ENCODE measurements at places on chromosomes 2 and 18. TPM values are rescaled to one million over a fixed set of nuclear protein-coding genes. Genes with fewer than 3 reads are reported as not detected.

Gene IL37
- 0.21 TPM for polyA plus RNA-seq

Gene TOGARAM2
- 1.0 TPM for polyA plus RNA-seq

Gene CRYBA2
- polyA plus RNA-seq: not detected

Gene ABCG5
- polyA plus RNA-seq: 0.41 TPM

Gene DNER
- polyA plus RNA-seq: 2.4 TPM

Gene GCKR
- 1.4 TPM for polyA plus RNA-seq

Gene GRB14
- polyA plus RNA-seq: 68.9 TPM

Gene DHRS9
- 0.28 TPM for polyA plus RNA-seq

Gene PID1
- polyA plus RNA-seq: 28.7 TPM

Gene AQP12A
- not detected for polyA plus RNA-seq

Gene ABHD1
- polyA plus RNA-seq: 1.8 TPM

Gene ACVR1C
- polyA plus RNA-seq: 0.18 TPM

Gene ANKRD30BL
- 0.56 TPM for polyA plus RNA-seq

Gene NOSTRIN
- 32.6 TPM for polyA plus RNA-seq

Gene CCT7
- 216 TPM for polyA plus RNA-seq

Gene CD226
- polyA plus RNA-seq: 3.7 TPM

Gene NT5C1B
- 1.9 TPM for polyA plus RNA-seq

Gene CD207
- not detected for polyA plus RNA-seq

Gene STAM2
- 48.9 TPM for polyA plus RNA-seq

Gene EML6
- 0.75 TPM for polyA plus RNA-seq

Gene ZNF892
- polyA plus RNA-seq: 4.1 TPM

Gene POMC
- polyA plus RNA-seq: 0.94 TPM

Gene CSRNP3
- polyA plus RNA-seq: 9.3 TPM
